CD4-positive, alpha-beta T cell treated with Interleukin-17A for 4 hours (primary cell): ENCODE measurements at places on chromosomes 5 and 9.

GRCh38 chr5:159050316-159051143 is 49.2 kb downstream of the EBF1 start:
- no peak for DNase-seq

DNA sequence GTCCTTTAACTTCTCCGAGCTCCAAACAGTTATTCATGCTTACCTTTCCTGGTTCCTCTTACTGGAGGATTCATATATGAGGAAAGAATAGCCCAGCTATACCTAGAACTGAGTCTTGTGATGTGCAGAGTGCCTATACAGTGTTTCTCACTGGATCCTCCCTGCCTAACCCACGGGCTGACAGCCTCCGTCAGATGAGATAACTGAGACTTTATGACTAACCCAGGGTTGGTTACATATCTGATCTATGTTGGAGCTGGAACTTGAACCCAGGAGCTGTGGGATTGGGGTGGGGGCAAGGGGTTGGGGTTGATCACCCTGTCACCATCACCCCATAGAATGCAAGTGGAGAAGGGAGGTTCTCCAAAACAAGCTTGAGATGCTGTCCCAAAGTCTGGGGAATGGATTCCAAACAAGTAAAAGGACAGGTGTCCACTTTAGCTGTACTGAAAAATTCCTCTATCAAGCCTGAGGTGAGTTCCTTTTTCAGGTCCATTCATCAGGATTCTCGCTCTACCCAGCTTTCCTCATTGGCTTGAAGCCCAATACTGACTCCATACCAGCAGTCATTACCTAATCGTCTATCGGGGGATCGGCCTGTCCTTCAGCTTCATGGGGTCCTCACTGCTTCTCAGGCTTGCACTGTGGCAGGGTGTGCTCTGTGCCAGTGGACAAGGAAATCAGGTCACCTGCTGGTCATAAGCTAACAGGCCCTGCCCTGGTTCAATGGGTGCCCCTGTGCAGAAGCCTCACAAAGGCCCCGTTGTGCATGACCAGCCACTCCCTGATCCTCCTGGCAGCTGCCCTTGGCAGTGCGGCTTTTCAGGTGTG is 100.6 kb downstream of the ARHGAP26 start:
- DNase-seq, result no peak

DNA sequence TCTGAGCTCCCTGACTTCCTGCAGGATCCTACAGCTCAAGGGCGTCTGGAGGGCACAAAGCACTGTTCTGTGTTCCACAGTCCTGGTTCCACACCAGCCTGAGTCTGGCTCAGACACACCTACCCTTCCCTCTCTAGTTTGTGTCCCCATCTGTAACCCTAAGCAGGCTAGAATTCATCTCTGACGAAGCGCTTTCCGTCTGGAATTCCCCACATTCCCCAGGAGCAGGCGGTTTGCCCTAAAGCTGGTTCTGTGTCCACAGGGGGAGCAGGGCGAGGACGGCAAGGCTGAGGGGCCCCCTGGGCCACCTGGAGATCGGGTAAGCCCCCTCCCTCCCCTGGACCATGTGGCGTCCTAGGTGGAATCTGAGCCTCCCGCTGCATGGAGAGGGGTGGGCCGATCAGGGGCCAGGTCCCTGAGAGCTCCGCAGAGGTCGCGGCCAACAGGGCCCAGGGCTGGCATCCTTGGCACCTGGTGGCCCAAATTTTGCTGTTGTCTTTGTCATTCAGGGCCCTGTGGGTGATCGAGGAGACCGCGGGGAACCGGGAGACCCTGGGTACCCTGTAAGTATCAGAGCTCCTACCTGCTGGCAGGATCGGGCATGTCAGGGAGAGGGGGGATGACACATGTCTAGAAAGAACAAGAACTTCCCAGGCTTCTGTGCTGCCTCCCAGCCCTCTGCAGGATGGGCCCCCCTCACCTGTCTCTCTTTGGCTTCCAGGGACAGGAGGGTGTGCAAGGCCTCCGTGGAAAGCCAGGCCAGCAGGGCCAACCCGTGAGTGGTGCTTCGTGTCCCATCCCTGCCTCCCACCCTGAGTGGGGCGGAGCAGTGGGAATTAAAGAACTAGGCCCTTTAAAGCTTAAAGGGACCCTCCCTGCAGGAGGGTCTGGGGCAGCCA is 34.5 kb upstream of the ORM1 start:
- DNase-seq, result no peak

DNA sequence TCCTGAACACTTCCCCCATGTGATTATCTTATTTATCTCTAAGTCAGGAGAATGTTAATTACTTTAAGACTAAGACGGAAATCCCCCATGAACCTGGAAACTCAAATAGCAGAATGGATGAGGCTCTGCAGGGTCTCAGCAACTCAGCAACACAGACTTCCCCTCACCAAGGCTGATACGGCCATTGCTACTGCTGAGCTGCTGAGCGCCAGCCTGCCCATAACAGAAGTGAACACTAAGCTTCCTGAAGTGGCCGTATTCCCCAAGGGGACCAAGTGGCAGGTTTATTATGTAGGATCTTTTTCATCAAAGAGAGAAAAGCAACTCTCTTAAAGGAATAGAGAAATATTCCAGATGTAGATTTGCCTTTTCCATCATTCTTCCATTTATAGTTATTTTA is 311.1 kb downstream of the RFX3 start:
- DNase-seq, result no peak

GRCh38 chr5:51347704-51348103 is 35.5 kb upstream of the ISL1 start:
- no peak for DNase-seq

DNA sequence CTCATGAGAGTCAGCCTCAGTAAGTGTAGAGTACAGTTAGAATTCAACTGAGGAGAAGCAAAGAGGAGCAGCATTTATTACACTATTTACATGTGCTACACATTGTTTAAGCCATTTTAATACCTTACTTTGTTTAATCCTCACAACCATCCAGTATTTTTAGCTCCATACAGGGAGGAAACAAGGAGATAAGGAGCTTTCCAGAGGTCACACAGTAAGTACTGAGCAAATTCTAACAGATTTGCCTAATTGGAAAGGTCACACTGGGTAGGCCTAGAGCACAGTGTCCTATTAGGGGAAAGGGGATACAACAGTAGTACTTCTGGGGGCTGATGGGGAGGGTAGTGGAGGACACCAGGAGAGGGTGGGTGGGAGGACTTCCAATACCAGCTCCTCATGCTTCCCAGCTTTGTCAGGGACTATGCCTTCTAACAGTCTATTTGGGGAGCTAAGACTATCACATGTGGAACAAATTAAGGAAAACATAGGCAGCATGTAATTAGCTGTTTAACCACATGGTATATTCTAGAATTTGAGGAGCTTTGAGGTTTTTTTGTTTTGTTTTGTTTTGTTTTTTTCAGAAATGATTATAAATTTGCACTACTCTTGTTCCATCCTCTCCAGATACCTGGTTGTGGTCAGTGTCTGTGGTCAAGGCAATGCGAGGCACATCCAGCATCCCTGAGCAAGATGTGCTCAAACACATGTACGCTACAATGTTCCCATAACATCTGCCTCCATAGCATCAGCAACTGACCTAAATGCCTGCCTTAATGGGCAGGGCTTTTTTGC is 96.0 kb upstream of the SLC12A2 start:
- DNase-seq, result no peak

DNA sequence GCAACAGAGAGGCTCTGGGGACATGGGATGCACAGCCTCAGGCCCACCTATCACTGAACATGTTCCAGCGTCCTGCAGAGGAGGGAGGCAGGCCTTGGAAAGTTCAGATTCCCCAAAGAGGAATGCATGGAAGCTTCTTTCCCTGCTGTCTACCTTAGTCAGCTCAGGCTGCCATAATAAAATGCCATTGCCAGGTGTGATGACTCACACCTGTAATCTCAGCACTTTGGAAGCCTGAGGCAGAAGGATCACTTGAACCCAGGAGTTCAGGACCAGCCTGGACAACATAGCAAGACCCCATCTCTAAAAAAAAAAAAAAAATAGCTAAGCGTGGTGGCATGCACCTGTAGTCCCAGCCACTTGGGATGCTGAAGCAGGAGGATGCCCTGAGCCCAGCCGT is 24.5 kb upstream of the TOR1B start:
- DNase-seq, result no peak

DNA sequence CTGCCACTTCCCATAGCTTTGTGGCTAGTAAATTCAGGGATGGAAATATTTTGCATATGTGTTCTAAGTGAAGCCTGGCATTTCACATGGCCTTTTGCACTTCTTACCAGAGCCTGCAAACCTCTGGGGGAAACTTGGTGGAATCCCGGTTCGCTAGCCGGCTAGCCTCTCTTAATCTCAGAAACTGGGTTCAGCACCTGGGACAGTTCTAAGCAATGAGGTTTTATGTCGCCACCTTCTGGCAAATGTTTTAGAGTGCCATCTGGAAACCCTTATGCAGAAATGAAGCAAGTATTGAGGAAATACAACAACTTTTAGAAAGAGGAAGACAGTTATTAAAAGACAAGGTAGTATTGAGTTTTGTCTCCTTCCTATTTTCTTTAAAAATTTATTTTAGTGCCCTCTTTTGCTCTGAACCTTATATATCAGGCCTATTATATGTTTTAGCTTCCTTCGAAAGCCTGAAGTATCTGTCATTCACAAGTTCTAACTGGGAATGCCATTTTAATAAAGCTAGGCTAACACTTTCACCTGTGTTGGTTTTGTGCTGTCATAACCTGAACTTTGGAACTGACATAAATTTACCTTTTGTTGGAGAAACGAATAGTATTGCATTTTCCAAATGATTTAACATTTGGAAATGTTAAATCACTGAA is 963 bp upstream of the HTR1A start:
- DNase-seq, result no peak
